ENCODE measurements at places on chromosomes 1 and 21.
A peak's percentile ranks its signal among the peaks of the same experiment; 100 is the strongest.

GRCh38 chr1:68346188-68346808 lies 103.5 kb downstream of the RPE65 start:
- DNase-seq = no peak

GRCh38 chr21:27776925-27777553 lies 810.2 kb upstream of the ADAMTS5 start:
- no peak for DNase-seq

DNA sequence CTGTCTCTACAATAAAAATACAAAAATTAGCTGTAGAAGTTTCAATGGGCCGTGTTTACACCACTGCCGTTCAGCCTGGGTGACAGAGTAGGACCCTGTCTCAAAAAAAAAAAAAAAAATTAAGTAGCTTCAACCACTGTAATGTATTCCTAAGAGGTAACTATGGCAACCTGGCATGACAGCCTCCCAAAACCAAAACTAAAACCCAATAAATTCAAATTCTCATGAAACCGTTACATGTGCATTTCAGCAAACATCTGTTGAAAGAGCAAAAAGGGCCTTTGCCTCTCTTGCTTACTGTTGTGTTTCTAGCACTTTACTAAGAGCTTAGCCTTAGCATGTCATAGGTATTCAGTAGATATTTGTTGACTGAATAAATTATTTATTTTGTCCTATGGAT lies 33.5 kb downstream of the ODR4 start:
- no peak for DNase-seq

- no peak for DNase-seq
These were observed 1.3 kb upstream of the SLC6A17 start for GRCh38 chr1:110148961-110149360.

DNA sequence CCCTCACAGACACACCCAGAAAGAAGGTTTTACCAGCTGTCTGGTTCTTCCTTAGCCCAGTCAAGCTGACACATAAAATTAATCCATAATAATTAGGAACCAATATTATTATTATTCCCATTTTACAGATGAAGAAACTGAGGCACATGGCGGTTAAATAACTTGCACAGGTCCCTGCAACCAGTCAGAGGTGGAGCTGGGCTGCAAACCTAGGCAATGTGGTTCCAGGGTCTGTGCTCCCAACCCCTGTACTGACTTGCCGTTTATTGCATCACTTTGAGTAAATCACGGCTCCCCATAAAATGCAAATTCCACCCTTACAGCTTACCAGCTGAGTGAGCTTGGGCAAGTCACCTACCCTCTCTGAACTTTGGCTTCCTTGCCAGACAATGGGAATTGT lies 179.2 kb upstream of the POU3F1 start:
- no peak for DNase-seq

- no peak for DNase-seq
These were observed 8.5 kb upstream of the FYB2 start for GRCh38 chr1:56827711-56828110.

DNA sequence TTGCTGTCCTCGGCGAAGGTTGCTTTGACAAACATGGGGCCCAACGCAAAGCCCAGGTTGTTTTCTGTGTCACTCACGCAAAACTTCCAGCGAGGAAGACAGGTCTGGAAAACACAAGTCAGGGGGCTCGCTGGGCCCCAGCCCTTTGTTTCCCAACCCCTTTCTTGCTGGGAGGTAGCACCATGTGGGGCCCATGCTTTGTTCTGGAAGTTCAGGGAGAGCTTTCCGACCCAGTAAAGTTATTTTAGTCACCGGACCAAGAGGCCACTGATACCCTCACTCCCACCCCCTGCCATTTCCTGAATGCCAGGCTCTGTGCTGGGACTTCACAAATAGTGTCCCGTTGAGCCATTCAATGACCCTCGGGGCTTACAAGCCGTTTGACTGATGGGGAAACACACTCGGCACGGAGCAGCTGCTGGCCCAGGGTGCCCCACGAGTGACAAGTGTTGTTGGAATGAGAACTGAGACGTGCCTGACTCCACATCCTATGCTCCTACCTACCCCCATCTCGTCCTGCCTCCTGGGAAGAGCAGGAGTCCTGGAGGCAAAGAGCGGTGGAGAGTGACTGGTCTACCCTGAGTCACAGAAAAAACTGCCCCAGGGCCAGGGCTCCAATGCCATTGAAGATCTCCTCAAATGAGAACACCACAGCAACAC lies 52.0 kb downstream of the ECE1 start:
- DNase-seq = no peak

DNA sequence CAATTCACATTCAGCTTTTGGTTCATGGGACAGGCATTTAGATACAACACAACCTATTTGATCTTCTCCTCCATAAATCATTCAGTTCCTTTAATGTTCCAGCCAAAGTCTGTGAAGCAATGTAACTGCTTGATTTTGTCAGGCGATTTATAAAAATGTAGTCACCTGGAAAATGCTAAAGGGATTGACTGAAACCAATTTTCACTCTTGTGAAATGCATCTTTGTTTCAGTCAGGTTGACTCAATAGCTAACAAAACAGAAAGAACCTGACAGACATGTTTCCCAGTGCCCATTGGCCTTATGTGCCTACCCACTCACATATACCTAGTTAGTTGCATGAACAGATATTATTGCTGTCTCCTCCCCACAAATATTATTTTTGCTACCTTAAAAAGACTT lies 335.7 kb downstream of the CHRM3 start:
- no peak for DNase-seq

- DNase-seq = no peak
These were observed 39.5 kb upstream of the TMPRSS15 start for GRCh38 chr21:18443085-18443484.

DNA sequence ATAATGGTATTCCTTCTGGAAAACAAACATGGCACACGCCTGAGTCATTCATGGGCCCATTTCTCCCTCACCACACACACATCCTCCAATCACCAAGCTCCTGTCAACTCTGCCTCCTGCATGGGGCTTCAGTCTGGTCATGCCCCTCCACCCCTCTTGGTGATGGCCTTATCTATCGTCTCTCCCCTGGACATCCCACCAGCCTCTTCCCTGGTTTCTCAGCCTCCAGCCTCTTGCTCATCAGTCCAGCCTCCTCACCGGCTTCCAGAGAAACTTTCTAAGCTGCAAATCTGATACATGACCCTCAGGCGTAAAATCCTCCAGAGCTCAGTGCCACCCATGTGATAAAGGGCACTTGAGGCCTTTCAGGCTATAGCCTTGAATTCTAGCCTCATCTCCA lies 243.9 kb downstream of the FOXD2 start:
- peak; percentile 89 for DNase-seq

- no peak for DNase-seq
These were observed 456 bp upstream of the SMYD2 start for GRCh38 chr1:214280386-214281020.

DNA sequence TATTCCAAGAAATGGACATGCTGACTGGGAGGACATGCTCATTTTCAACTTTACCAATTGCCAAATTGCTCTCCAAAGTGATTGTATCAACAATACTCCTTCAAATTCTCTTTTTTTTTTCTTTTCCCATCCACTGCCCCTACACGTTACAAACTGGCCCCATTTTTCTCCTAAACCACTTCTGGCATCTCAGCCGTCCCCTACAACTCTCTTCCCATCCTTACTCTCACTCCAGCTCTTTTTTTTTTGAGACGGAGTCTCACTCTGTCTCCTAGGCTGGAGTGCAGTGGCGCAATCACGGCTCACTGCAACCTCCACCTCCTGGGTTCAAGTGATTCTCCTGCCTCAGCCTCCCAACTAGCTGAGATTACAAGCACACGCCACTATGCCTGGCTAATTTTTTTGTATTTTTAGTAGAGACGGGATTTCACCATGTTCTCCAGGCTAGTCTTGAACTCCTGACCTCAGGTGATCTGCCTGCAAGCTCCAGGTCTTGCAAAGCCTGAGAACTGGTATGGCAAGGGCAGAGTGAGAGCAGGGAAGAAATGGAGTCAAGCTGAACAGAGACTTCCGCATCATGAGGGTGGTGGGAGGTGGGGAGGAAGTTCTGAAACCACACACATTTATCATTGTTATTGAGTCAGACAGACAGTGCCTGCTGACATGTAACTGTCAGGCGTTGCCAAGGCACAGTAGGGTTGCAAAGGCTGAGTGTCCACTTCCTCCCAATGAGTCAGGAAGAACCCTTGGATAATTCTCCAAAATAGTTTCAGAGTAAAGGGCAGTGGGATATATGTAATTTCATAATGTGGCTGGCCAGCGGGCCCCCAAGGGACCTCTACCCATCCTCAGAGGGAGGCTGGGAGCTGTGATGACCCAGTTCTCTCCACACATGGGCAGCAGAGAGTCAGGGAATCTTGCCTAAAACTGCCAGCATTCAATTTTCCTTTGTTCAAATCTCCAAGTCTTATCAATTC lies 17.4 kb downstream of the CELA3A start:
- DNase-seq = no peak

- no peak for DNase-seq
These were observed 49.5 kb downstream of the DR1 start for GRCh38 chr1:93395195-93395594.

GRCh38 chr21:41764558-41765419 lies 2.1 kb downstream of the RIPK4 start:
- DNase-seq = no peak

GRCh38 chr21:46500224-46500861 lies 41.7 kb downstream of the DIP2A start:
- no peak for DNase-seq

DNA sequence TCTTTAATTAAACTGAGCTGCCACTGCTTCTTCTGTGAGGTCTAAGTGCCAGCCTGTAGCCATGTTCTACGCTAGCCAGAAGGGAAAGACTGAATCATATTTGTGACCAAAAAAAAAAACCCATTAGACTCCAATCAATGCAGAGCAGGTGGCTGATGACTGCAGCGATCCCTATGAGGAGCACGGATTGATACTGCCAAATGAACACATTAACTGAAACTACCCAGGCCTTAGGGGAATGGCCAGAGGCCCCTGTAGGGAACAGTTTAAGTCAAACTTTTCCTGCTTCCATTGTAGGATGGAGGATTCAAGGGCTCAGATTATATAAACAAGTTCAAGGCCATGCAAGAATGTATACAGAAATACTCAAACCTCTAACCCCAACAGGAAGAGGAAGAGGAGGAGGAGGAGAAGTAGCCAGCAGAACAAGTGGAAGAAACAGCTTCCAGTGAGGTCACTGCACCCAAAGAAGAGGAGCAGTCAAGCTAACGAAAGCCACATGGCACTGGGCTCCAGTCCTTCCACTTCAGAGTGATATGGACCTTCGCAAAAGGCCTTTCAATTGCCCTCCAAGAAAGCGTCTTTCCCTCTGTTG lies 328.3 kb downstream of the SMYD3 start:
- no peak for DNase-seq

GRCh38 chr1:235887676-235888075 lies 21.0 kb upstream of the LYST start:
- no peak for DNase-seq

GRCh38 chr1:172742599-172743500 lies 83.9 kb downstream of the FASLG start:
- DNase-seq = no peak

- DNase-seq = peak; percentile 79
These were observed 35.4 kb downstream of the CSMD2 start for GRCh38 chr1:34129630-34130029.

DNA sequence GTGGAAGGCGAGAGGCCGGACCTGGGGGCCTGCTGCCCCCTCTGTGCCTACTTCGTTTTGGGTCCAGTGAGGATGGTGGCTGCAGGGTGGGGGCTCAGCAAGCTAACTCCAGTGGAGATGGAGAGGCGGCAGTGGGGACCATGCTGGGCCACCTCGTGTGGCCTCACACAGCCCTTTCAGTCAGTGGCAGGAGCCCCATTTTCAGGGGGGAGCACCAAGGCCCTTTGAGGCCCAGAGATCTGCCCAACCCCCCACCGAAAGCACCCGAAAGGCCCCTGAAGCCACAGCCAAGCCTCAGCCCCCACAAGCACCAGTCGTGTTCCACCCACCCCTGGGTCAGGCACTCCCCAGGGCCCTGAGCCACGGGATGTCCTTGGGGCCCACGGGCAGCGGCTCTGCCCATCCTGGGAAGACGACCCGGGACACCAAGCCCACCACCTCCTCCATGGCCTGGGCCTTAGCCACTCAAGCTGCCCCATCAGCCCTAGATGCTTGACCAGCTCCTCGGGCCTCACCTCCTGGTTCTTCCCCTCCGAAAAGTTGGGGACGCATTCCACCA lies 345 bp downstream of the FTCD start:
- peak; percentile 78 for DNase-seq

DNA sequence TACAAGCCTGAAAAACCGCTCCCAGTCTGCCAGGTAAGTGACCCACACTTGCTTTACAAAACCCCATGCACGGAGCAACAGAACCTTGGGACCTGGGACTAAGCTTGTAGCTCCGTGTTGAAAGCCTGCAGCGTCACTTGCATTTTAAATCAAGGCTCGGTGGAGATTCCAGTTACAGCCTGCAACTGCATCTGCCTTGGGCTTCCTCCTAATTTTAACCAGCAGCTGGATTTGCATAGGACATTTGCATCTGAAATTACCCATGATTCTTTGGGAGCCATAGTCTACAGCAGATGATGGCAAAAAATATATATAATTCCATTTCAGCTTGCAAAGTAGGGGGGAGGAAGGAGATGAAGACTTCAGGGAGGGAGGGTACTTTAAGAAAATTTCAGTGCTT lies 62.4 kb upstream of the IGSF21 start:
- DNase-seq = no peak

Measured in vagina (tissue), 2 donors.